ENCODE measurements at places on chromosomes 3 and 15.

GRCh38 chr3:141605883-141606282, 119.1 kb downstream of the RASA2 start:
- DNase-seq: no peak

DNA sequence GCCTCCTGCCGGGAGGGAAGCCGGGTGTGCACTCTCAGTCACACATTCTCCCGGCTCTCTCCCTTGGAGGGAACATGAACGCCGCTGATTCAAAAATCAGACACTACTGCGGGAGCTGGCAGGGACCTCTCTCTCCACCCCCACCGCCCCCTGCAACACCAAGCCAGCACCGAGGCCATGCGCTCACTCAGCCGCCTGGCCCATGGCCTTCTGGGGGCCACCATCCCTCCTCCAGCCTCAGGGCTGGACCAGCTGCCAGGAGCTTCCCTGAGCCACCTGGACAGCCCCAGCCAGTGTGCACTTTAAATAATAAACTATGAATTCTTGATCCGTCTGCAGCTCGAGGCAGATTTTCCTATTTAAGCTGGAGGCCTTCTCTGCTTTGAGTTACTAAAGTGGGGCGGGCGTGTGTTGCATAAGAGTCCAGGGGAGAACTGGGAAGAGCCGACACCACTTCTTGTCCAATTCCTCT, 30.6 kb downstream of the ADAMTS17 start:
- no peak for DNase-seq

- no peak for DNase-seq
Measured at GRCh38 chr15:66623801-66624453, 58.1 kb upstream of the LCTL start.

DNA sequence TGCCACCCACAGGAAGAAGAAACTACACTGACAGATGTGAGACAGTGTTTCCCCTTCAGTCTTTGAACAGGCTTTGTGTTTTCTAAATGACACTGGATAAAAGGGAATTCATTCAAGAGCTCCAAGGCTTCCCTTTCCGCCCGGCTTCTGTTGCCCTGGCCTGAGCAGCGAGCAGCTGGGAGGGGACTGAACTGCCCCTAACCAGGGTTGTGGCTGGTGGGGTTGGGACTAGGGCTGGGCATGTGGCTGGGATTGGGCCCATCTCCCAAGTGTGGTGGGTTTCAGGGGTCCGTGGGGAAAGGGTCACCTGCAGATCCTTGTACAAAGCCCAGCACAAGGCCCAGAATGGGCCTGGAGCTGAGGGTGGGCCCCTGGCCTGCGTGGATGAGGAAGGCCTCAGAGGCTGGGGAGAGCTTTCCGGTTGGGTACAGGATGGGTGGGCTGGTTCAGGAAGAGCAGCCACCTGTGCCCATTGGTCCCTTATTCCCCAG, 10.4 kb downstream of the VILL start:
- DNase-seq: no peak

DNA sequence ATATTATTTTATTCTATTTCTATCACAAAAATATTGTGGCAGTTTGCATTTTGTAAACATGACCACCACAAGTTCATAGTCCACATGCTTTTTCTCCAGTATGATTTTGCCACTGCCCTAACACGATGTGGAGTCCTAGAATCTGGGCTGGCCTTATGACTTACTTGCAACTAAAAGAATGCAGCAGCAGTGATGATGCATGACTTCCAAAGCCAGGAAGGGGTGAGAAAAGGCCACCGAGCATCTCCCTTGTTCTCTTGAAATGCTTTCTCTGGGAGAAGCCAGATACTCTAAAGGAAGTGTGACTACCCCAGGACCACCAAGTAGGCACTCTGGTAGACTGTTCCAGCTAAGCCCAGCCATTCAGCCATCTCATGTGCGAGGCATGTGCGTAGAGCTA, 191.6 kb upstream of the MRPL3 start:
- no peak for DNase-seq

- DNase-seq: no peak
Measured at GRCh38 chr3:143128227-143128955, 8.8 kb downstream of the CHST2 start.

DNA sequence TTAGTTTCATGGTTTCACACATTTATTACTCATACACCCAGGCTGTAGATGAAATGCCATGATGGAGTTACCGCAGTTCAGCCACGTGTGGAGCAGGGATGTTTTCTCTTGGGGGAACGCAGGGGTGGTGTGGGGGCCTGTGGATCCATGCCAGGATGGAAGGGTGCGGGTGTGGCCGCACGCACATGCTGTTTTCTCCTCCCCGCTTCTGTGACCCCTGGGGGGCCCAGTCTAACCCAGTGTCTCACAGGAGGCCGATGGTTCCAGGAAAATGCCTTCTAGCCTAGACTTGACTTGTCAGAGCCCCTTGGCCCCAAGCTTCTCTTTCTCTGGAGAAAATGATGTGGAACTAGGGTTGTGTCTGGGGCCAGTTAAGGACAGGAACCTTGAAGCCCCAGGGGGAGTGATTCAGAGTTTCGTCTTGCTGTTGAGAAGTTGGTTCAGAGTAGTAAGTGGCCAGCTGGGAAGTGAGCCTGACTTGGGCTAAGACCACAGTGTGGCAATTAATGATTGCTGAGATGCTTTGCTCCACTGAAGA, 240.4 kb upstream of the BHLHE40 start:
- no peak for DNase-seq

DNA sequence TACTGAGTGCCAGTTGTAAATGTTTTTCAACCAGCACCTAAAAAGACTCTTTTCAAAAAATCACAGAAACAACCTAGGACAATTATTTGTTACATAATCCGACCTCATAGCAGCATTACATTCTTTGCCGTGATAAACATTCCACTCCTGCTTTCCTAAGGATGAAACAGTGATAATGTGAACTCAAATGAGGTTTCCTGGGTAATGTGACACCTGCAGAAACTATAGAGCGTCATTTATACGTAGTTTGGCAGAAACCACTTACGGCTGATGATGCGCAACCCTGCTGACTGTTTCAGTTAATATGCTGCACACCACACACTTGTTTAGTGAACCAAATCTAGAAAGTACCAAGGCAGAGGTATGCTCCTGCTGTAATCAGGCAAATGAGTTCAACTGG, 55.8 kb downstream of the SEMA6D start:
- no peak for DNase-seq

GRCh38 chr15:101250873-101251829, 697 bp downstream of the CHSY1 start:
- peak; percentile 5 for DNase-seq

- no peak for DNase-seq
Measured at GRCh38 chr3:148714521-148714920, 16.8 kb downstream of the AGTR1 start.

DNA sequence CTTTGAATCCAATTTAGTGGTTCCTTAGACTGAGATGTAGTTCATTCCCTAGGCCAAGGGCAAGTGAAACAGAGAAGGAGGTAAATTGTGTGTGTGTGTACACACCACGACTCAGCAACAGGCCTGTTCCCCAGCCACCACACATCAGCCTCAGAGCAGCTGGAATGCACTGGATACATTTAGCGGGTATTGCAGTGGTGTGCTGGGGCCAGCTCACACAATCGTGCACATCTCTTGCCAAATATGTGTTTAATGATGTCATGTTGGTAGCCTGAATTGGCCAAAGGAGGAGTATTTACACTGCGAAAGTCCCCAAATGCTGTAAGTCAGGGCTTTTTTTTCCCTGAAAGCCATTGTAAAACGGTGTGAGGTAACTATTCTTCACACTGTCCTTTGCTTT, 82.3 kb downstream of the RBPMS2 start:
- DNase-seq: no peak

GRCh38 chr3:17724122-17724521, 18.3 kb downstream of the TBC1D5 start:
- no peak for DNase-seq

DNA sequence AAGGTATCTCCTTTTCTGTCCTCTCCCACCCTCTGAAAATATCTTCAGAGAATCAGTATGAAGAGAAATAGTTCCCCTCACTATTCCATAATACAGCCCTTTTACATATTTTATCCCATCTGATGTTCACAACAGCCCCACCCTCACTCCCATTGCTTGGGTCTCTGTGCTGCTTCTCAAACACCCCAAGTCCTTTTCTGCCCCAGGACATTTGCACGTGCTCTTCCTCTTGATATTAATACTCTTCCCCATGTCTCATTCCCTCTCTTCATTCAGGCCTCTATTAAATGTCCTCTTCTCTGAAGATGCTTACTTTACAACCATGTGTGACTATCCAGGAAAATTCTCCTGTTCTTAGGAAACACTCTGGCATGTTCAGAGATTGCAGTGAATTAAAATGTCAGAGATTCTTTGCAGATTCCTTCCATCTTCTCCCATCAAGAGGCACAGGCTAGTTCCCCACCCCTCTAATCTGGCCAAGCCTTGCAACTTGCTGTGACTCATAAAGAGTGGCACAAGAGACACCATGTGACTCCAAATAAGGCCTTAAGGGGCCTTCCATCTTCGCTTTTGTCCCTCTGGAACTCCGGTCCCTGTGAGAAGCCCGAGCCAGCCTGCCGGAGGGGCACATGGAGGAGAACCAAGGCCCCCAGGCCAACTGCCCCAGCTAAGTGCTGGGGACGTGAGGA, 128.5 kb downstream of the CHSY1 start:
- DNase-seq: no peak

DNA sequence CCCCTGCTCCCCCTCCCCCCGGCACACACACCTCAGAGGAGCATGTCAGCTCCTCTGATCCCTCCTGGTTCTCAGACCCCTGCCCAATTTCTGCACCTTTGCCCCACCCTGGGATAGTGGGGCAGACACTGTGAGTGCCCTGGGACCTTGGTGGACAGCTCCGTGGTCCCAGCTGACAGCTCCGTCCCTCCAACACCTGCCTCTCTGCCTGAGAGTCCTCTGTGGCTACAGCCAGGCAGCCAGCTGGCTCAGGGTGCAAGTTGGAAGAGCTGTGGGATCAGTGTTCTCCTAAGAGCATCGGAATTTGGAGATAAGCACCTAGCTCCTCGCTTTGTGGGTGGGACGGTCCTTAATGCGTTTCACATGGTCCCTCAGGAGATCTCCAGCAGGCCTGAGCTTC, 43.7 kb upstream of the PGPEP1L start:
- no peak for DNase-seq

DNA sequence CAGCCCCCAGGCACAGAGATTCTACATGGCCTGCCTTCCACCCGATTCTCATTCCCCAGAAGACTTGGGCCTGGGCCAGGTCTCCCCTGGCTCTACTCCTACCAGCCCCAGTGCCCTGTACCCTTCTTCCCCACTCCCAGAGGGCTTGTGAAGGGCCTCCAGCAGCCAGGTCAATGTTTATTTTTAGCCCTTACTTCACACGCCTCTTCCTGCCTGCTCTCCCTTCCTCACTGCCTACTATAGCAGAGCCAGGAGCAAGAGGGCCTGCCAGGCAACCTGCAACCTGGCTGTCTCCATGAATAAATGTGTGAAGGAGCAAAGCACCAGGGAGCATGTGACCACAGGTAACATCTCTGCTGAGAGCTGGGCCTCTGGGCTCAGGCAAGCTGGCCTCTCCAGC, 26.4 kb upstream of the APEH start:
- DNase-seq: no peak

DNA sequence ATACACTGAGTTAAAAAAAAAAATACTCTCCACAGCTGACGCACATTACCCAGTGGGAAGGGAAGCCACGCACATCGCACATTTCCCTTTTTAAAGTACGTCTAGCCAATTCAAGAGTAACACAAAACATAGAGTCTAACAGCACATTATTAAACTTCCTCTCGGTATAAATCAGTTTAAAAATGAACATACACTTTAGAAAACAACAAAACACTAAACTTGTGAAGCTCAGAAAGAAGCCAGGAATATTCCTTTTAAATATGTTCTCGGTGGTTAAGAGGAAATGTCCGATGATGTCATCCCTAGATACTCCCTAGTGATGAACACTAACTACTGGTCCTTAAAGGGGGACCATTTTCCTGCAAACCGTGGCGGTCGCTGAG, 721 bp downstream of the MYEF2 start:
- no peak for DNase-seq

- DNase-seq: no peak
Measured at GRCh38 chr15:63597038-63597790, at the start of gene FBXL22. Gene FBXL22 (plus strand): TSS chr15:63597387. CDS start chr15:63597393, 6 bp downstream.

GRCh38 chr3:12437861-12438260, 46.4 kb upstream of the TSEN2 start:
- no peak for DNase-seq

DNA sequence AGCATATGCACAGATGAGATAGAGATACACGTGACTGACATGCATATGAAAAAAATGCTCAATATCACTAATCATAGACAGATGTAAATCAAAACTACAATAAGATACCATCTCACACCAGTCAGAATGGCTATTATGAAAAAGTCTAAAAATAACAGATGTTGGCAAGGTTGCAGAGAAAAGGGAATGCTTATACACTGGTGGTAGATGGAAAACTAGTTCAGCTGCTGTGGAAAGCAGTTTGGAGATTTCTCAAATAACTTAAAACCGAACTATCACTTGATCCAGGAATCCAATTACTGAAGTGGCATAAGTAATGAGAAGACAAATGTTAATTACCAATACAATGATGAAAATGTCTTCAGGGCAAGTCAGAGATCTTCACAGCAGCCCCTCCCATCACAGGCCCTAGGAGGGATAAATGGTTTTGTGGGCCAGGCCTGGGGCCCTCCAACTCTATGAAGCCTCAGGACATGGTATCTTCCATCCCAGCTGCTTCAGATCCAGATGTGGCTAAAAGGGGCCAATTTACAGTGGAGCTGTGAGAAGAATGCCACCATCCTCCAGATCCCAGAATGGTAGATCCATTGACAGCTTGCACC, 71.4 kb upstream of the PLSCR4 start:
- DNase-seq: no peak

DNA sequence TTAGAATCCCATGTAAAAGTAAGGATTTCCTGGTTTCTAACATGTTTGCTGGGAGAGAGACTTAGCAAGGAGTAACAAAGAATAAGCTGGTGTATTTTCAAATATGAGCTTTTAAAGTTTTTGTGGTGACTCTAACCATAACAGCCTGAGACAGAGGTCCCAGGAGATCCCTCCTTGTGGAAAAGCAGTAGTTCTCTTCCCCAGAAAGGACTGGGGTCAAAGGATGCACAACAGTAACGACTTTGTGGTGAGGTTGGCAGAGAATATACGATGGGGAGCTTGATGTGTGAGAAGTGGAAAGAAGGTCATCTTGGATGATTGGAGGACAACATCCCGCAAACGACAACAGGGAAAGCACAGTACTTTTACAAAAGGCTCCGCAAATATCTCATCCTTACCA, 38.2 kb downstream of the ABHD5 start:
- no peak for DNase-seq

DNA sequence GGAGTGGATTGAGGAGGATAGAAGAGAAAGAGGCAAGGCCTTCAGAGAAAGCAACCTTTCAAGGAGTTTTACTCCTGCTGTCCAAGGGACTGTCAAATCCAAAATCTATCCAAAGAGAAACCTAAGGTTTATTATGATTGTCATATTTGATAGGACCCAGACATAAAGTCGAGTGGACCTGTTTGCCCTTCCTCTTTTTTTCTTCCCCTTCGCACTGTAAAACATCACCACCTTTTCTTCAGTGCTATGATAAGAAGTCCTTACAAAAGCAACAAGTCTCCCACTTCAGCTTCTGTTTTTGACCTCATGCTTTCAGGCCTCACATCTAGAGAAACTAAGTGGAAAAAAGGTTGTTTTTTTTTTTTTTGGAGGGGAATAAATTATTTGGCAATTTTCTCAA, 73.0 kb downstream of the TRPC1 start:
- DNase-seq: no peak
